ENCODE measurements at places on chromosomes 6 and 20.

GRCh38 chr6:33288921-33289783, at the start of the genes PFDN6 and WDR46:
Gene PFDN6, plus strand, starts transcription at chr6:33289601. Its CDS starts 256 bp downstream, at chr6:33289857.
Gene WDR46, minus strand, starts transcription at chr6:33289239. Its CDS starts 69 bp downstream, at chr6:33289170.
- DNase-seq, result peak; percentile 95

DNA sequence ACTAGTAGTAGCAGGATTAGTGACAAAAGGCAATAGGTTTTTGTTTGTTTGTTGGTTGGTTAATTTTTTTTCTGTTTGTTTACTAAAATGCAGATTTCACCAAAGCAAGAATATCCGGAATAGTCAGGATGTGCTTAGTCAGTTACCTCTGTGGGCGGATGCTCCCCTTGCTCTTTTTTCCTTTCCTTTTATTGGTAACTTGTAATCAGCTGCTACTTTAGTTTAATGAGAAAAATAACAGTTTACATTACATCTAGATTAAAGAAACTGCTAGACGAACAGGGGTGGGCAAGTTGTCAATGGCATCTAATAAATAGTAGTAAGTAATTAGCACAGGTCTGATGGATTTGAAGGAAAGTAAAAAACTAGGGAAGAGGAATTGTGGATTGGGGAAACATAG, 646.9 kb upstream of the FLRT3 start:
- DNase-seq, result no peak

DNA sequence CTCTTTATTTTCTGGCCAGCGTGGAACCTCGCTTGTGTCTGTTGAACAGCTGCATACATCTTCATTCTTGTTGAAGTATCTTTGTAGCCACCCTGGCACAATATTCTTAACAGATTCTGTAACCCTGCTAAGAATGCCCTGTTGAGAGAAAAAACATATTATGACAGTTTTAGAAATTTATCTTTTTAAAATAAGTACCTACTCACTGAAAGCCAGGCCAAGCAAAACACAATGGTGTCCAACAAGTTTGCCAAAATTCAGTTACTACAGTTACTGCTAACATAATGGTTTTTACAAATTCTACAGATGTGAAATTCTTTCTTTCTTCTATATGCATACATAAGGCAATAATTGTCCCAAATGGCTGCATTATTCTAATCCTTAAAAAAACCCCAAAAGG, 18.2 kb downstream of the NUP153 start:
- DNase-seq, result no peak

GRCh38 chr6:150263765-150264404, 104.9 kb upstream of the IYD start:
- no peak for DNase-seq

- peak; percentile 57 for DNase-seq
Measured at GRCh38 chr6:2940010-2940850, 31.1 kb downstream of the SERPINB6 start.

- no peak for DNase-seq
Measured at GRCh38 chr20:32894711-32895355, 36.1 kb downstream of the EFCAB8 start.

DNA sequence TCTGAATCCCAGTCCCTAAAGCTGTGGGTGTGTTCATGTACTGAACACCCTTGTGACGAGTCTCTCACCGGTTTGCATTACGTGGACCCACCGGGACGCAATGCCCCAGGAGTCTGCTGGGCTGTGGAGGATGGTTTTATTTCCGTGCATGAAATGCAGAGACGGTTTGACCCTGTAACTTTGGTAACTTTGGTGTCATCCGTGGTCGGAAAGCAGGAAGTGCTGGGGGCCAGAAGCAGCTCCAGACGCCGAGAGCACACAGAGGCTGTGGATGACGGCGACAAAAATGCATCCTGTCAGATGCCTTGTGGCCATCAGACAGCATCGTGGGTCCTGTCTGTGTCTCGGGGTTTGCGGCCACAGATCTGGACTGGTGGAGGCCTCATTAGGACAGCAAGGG, 7.2 kb downstream of the BHLHE23 start:
- DNase-seq, result no peak

DNA sequence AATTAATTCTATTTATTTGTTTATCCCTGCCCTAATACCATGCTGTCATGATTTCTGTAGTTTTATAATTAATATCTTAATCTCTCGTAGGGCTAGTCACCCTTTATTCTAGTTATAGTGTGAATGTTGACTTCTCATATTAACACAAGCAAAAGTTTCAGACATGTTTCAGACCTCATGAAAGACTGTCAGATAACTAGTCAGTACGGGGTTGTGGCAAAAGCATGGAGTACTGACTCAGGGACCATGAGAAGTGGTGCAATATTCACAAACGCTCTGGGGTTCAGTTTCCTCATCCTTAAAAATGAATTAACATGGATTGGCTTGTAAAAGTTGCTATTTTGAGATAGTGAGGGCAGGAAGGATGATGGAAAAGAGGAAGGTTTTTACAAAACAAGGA, 148.9 kb downstream of the TMEM200A start:
- no peak for DNase-seq

DNA sequence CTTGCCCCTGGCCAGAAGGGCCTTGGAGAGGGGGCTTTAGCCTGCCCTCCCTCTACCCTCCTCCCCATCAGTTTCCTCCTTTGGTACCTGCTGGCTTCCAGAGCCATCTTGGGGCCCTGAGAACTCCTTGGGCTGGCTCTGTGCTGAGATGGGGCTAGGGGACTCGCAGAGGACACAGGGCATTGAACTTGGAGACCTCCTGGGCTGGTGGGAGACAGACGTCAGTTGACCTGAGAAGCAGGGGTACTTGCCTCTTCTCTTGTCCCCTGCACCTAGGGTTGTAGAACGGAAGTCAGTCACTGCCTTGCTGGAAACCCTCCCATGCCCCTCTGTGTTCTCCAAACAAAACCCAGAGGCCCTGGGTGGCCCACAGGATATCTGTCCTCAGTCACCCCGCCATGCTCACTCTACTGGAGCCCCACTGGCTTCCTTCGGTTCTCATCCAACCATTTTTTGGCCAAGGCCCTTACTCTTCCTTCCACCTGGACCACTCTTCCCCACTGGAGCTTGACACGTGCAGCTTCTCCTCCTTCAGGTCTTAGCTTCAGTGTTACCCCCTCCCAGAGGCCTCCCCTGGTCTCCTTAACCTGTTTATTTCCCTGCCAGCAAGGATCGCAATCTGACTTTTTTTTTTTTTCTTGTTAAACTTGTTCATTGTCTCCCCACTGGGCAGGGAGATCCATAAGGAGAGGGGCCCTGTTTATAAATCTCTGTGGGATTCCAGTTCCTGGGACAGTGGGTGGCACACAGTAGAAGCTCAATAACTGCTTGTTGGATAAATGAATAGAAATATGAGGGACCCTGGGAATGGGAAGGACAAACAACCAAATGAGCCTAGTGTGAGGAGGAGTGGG, 971 bp downstream of the RBCK1 start:
- DNase-seq, result no peak

DNA sequence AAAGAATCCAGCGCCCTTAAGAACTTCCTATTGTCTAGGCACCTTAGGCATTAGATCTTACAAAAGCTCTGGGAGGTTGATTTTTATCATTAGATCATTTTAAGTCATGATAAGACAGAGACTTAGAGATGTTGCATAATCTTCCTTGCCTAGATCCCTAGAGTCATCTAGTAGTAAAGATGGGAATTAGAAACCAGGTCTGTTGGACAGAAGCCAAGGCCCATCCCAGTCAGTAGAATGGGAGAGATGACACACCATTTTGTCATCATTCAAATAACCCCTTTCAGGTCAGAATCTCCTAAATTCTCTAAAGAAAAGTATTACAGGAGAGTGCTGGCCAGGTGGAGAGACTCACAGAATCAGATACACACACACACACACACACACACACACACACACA, 579.1 kb downstream of the BMP2 start:
- no peak for DNase-seq

DNA sequence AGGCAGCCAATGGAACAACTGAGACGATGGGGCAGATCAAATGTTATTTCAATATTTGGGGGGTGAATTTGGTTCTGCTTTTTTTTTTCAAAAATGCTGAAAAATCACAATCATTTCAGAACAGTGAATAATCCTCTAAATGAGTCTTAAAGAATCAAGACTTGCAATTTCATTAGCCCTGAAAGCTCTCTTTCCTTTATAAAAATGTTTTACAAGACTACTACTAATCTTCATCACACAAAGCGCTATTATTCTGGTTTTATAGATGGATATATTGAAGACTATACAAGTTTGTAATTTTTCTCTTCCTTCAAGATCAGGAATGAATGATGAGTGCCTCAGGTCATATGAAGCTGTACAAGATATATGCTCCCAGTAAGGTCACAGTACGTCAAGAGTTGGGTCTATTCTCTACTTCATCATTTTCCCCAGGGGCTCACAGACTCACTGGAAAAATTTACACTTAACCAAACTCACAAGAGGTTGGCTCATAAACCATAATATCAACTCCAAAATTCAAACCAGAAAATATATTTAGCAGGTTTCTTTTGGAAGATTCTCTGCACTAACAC, 19.5 kb downstream of the RNF24 start:
- no peak for DNase-seq

- DNase-seq, result no peak
Measured at GRCh38 chr6:41577356-41578216, 31.4 kb downstream of the FOXP4 start.

- DNase-seq, result no peak
Measured at GRCh38 chr6:22281341-22282085, 15.3 kb downstream of the PRL start.

DNA sequence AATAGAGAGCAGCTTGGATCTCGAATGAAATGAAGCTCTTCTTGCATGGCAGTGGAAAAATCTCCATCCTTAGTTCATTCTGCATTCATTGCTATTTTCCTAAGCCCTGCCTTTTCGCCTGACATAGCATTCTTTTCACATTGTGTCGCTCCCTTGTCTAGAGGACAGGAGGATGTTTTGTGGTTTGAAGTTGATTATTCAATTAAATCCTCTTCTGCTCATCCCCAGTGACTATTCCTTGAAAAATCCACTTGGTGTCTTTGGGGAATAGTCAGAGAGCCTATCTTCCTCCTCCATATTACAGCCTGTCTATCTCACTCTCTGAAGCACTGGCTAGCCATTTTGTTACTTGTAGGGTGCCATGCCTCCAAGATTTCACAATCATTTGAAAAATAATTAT, 161.2 kb downstream of the KLHL32 start:
- no peak for DNase-seq

- no peak for DNase-seq
Measured at GRCh38 chr20:35329435-35330139, 37.4 kb upstream of the FAM83C start.

DNA sequence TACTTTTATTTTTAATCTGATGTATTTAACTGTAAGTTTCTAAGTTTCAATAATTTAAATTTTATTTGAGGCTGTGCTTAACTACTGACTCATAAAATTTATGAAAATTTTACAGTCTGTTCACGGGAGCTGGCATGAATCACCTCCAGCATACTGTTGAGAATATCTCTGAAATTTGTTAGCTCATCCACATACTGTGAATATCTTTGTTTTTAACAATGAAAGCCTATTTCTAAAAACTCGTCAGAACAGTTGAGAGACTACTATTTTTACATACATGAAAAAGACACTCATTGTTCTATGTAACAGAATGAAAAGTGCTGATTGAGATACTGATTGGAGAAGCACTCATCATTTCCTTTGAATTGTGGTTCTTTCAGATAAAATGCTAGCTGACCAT, 749.3 kb downstream of the TENT5A start:
- DNase-seq, result no peak

- DNase-seq, result no peak
Measured at GRCh38 chr6:99637629-99638028, 31.0 kb downstream of the PRDM13 start.

GRCh38 chr6:11782524-11782923, 3.9 kb upstream of the ADTRP start:
- no peak for DNase-seq

DNA sequence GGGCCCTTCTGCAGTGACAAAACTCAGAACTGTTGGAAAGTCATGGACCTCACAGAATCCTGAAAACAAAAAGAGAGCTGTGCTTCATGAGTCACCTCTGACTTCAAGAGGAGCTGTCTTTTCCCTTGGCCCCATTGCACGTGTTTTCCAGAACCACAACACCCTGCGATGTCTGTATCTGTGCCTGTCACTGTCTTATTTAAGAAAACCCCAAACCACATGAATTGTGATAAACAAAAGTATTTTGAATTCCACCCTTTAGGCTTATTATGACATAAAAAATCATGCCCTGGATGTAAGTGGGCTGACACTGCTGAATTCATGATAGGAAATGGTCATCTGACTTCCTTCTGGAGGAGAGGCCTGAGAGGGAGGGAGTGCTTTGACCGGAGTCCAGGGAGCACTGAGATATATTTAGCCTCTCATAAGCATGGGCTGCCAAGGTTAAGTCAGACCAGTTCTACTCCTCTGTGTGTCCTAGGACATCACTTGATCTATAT, 96.4 kb upstream of the DUSP22 start:
- no peak for DNase-seq

GRCh38 chr20:12729326-12729725, 279.4 kb upstream of the SPTLC3 start:
- DNase-seq, result no peak

GRCh38 chr6:120876424-120876823, 457.9 kb downstream of the TBC1D32 start:
- no peak for DNase-seq

DNA sequence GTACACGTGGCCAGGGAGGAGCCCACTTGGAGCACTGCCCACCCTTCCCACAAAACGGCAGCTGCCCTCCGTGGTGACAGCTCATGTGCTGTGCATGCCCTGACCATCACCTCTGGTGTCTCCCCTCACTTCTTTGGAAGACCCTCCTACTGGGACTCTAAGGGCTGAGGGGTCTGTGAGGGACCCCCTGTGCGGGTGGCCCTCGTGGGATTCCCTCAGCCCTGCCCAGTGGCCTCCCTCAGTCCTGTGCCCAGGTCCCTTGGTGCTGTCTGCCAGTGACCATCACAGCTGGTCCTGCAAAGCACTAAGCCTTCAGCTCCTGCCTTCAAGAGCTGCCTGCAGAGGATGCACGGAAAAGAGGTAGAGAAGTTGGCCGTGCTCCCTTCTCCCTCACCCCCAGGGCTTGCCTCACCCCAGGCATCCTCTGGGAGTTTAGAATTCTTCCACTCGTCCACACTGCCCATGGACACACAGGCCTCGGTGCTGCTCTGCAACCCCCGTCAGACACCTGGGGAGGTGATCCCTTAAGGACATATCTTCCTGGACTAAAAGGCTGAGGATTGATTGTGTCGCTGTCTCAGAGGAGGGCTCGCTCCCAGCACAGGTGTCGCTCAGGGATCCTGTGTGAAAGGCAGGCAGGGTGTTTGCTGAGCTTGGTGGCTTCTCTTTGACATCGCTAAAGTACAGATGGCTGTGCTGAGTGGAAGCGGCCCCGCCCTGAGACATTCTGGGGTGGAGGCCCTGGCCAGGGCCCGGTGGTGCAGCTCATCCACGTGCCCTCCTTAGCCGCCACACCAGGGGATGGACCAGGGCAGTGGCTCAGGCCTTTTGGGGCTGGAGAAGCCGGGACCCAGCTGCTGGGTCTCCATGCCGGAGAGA, 119.5 kb upstream of the FRMD1 start:
- no peak for DNase-seq

All from GM12892 (cell line).